NCI-H1092 treated with DMSO at 0.1 percent for 48 hours (cell line): ENCODE measurements at places on chromosomes 16 and 17.

GRCh38 chr17:83192161-83192788 is 112.9 kb downstream of the METRNL start:
- no peak for DNase-seq

GRCh38 chr17:63173903-63174302 is 207.9 kb downstream of the TANC2 start:
- DNase-seq: no peak

GRCh38 chr16:72202014-72202413 is 30.1 kb upstream of the PMFBP1 start:
- no peak for DNase-seq

DNA sequence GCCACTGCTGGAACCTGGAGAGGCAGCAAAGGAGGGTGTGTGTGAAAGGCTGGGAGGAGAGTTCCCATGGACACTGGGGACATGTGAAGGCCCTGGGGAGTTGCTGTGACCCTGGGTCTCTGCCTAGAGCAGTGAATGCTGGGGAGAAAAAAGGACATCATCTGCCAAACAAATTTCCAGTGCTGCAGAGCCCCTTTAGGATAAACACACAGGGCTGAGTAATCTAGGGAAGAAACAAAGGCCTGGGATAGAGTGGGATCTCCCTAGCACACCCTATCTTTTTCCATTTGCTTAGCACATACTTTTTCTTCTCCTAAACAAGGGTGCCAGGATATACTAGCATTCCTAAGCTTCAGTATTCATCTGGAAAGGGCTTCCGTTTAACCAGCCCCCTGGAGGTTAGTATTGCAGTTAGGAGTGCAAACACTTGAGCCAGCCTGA is 3.3 kb upstream of the HIGD1B start:
- no peak for DNase-seq

DNA sequence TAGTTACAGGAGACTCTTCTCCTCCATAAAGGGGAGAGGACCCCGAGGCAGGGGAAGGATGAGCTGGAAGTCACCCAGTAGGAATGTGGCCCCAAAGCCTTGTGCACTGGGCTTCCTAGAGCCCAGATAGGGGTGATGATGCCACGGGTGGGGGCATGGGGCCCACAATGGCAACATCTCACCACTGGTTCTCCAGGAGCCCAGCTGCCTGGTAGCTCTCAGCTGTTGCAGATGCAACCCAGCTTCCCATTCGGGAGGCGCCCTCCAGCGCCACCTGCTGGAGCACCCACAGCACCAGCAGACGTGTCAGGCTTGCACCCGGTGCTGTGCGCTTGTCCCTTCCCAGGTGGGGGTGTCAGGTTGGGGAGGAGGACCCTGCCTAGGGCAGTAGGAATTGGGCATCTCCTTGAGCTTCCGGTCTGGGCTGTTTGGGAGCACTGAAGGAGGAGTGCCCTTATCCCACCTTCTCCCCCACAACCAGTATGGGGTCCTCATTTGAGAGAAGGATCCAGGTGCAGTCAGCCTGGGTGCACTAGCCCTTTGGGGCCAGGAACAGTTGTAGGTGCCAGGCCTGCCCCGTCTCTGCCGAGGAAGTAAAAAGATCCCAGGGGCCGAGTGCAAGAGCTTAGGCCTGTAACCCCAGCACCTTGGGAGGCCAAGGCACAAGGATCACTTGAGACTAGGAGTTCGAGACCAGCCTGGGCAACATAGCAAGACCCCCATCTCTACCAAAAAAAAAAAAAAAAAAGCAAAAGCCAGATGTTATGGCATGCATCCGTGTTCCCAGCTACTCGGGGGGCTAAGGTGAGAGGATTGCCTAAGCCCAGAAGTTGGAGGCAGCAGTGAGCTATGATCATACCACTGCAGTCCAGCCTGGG is 14.4 kb downstream of the CDIPT start:
- peak; percentile 53 for DNase-seq

GRCh38 chr17:75087558-75088453 is at the start of gene SLC16A5:
TSS of gene SLC16A5 (plus strand) at chr17:75087954. CDS start at chr17:75093637, 5,683 bp downstream.
- DNase-seq: no peak
